Head of caudate nucleus (tissue), 42 donors: ENCODE measurements at places on chromosomes 13 and 19.

DNA sequence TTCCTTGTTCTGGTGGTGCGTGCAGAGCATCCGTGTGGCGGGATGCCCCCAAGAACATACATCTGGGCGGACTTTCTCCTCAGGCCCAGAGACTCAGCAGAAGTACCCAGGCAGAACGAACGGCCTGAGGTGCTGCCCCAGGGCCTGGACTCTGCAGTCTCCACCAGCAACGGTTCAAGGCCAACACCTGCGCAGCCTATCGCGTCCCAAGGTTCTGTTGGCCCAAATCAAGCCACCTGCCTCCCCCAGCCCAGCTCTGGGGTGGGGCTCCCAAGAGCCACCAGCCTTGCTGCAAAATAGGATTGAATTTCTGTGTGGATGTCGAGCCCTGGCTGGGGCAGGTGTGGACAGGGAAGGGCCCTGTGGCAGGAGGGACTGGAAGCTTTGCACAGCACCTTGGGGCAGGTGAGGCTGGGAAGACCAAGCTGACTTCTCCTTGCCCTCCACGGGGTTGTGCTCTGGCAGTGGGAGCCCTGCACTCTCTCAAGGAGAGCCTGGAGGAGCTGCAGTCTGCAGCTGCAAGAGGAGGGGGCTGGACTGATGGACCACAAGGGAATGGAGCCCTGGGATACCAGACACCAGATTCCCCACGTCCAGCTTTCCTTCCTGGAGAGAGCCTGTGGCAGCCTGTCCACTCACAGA is 146.9 kb downstream of the ZNF536 start:
- no peak for DNase-seq

GRCh38 chr19:6761053-6761676 is 6.1 kb downstream of the SH2D3A start:
- no peak for DNase-seq

- no peak for DNase-seq
Measured at GRCh38 chr13:79898202-79898826, 417.4 kb downstream of the NDFIP2 start.

DNA sequence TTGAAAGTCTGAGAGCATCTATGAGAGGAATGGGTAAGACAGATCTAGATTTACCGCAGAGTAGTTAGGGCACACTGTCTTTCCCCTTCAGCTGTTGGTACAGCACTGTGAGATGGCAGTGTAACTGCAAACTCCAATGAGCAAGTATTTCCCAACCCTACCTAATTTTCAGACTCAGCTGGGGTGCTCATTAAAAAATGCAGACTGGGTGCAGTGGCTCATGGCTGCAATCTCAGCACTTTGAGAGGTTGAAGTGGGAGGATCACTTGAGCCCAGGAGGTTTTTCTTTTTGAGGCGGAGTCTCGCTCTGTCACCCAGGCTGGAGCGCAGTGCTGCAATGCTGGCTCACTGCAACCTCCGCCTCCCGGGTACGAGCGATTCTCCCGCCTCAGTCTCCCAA is 12.6 kb downstream of the QPCTL start:
- DNase-seq: no peak

- DNase-seq: no peak
Measured at GRCh38 chr19:29770648-29771047, 41.1 kb upstream of the CCNE1 start.

DNA sequence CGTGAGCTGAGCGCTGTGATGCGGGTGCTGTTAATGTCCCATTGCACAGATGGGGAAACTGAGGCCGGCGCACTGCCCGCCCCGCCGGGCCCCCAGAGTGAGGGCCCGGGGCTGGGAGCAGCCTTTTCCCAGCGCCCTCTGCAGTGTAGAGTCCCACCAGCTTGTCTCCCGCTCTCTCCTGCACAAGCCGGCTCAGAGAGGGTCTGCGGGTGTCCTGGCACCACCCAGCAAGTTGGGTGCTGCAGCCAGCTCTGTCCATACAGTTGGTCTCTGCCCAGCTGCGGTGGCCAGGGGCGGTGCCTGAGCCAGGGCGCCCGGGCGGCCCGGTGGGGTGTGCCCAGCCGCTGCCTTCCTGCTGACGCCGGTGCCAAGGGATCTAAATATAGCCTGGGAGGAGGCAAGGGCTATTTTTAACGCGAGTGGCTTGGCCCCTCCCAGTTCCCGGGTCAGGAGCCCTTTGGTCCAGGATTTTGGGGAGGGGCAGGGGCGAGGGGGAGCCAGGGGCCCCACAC is 19.3 kb downstream of the GADD45B start:
- DNase-seq: peak; percentile 34

GRCh38 chr19:46620716-46621115 is 4.2 kb downstream of the PTGIR start:
- DNase-seq: no peak

- DNase-seq: no peak
Measured at GRCh38 chr13:42129033-42129432, 80.6 kb downstream of the DGKH start.
